ENCODE measurements at places on chromosomes 1 and 21.
A peak's percentile ranks its signal among the peaks of the same experiment; 100 is the strongest.

GRCh38 chr1:92934395-92935378, 26.6 kb downstream of the DIPK1A start:
- DNase-seq: no peak

DNA sequence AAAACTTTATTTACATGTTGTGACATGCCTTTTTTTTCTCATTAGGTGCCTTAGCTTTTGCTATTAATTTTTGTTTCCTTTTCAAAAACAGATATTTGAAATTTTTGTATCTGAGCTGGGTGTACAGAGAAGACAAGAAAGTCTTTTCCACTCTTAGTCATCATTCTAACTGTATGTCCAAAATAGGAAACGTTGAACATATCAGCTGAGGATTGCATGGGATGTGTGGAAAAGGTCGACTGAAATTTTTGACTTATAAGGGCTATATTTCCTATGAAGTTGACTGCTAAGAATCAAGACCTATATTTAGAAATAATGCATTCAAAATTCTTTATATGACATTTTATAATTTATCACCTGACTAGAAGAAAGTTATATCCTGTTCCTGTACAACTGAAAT, 270.0 kb upstream of the ZRANB2 start:
- DNase-seq: no peak

- no peak for DNase-seq
Observed at GRCh38 chr1:156379420-156380165, 10.6 kb downstream of the RHBG start.

DNA sequence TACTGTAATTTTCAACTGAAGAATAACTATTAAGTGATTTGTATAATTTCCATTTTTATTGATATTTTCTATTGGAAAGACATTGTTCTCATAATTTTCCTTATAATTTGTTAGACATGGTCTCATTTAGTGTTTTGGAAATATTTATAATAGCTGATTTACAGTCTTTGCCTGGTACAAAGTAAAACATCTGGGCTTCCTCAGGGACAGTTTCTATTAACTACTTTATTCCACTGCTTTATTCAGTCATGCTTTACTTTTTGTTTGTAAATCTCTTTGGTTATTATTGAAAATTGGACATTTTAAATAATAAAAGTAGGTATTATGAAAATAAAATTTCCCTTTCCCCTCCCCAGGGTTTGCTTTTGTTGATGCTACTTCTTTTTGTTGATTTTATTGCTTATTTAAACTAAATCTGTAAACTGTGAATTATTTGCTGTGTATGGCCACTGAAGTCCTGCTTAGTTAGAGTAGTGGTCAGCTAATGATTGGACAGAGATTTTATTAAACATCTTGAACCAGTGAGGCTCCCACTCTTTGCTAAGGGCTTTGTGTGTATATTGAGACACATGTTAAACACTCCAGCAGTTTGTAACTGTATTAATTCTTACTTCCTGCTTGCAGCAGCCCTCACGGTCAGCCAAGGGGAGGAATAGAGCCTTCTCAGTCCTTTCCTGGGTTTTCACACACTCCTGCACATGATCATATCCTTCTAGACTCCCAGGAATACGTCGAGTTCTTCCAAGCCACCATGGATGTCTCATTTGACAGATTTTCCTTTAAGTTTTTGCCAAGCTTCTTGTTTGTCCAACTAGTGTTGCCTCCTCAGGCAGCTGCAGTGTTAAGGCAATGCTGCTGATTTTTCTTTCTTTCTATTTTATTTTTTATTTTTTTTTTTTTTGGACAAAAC, 994.6 kb upstream of the PRMT6 start:
- DNase-seq: peak; percentile 79

- DNase-seq: no peak
Observed at GRCh38 chr1:42933610-42934491, 24.8 kb downstream of the SLC2A1 start.

- DNase-seq: no peak
Observed at GRCh38 chr21:46284733-46285132, 678 bp downstream of the MCM3AP start.

GRCh38 chr1:186960861-186961260, 132.1 kb downstream of the PLA2G4A start:
- no peak for DNase-seq

- no peak for DNase-seq
Observed at GRCh38 chr1:119858126-119858525, 38.2 kb downstream of the ADAM30 start.

DNA sequence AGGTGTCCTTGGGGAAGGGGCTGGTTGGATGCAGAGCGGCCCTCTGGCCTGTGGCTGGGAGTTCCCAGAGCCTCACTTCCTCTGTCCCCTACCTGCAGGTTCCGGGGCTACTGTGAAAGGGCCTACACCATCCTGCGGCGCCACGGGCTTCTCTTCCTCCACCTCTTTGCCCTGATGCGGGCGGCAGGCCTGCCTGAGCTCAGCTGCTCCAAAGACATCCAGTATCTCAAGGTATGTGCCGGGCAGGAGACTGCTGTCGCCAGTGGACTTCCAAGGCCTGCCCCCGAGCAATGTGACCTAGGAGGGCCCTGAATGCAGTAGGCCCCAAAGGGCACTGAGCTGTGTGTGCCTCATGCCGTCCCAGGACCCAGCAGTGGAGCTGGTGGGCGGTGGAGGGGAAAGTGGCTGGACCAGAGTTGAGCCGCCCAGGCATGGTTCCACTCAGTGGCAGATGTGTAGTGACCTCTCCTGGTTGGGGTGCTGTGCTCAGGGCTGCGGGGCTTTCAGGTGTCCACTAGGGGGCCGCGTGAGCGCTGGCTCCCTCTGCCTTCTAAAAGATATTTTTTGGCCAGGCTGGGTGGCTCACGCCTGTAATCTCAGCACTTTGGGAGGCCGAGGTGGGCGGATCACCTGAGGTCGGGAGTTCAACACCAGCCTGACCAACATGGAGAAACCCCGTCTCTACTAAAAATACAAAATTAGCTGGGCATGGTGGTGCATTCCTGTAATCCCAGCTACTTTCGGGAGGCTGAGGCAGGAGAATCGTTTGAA, 73.4 kb downstream of the PIK3CD start:
- DNase-seq: peak; percentile 86

- DNase-seq: peak; percentile 76
Observed at GRCh38 chr1:6052543-6053205, 7.0 kb downstream of the KCNAB2 start.

GRCh38 chr1:6342056-6342455, 51.5 kb downstream of the ACOT7 start:
- no peak for DNase-seq

GRCh38 chr1:212690816-212691403, 8.7 kb downstream of the BATF3 start:
- DNase-seq: no peak

Data from DMS53 (cell line).